Activated CD4-positive, alpha-beta T cell treated with anti-CD3 and anti-CD28 coated beads, Interleukin-2, Interleukin-6, amounts not matched to agents 100 ng/mL and 50 ng/mL, durations not matched to agents 16 hours and 8 hours (primary cell): ENCODE measurements at places on chromosomes 5 and 9.

DNA sequence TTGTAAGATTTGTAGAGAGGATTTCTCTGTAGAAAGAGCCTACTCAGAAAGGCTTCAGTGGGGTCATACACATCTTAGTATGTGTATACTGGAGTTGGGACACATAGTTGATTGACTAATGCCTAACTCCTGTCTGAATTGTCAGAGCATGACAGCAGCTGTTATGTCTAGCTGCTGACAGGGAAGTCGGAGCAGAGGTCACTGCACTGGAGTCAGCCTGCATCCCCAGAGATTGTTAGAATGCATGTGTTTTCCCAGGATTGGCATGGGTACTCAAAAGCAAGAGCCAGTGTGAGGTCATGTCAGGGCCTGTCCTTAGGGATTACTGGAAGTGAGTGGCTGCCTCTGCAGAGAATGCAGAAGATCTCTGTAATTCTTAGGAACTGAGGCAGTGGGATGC is 82.7 kb downstream of the ITGA1 start:
- no peak for DNase-seq

DNA sequence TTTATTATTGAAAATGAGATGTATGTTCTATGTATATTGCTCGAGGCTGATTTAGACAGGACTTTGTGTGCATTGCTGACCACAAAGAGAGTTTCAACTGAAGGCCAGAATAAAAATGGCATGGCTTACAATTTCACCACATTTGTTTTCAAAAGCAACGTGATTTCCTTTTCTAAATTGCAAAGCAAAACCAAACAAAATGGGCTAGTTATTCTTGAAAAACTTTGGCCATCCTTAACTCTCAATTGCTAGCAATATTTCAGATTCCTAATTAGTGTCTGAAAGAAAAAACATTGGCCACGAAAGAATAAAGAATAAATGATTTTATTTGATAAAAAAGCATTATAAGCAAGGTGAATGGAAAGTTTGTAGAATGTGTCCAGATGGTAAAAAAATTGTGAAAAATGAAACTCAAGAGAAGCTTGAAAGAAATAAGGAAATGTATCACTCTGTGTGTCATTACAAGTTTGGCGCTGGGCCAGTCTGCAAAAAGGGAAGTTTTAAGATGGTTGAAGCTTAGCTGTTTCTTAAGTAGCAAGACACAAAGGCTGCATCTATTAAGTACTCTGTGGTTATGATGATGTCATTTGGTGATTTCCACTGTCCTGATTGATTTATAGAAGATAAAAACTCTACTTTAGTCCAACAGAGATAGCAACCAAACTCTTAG is 89.2 kb upstream of the PRLR start:
- DNase-seq, result peak; percentile 87

DNA sequence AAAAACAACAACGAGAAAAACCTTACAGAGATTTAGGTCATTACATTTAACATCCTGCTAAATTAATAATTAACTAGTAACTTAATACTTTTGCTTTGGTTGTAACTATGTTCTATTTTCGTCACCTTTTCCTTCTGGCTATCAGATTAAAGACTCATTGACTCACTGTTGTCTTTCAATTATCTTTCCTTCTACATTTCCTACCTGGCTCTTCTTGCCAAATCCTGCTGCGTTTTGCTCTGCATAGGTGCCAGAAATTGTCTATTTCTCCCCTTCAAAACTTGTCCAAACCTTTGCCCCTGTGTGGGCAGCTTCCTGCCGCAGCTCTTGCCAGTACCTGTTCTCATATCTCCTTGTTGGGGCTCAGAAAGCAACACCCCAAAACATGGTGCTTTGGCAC is 235.5 kb upstream of the ZNF608 start:
- DNase-seq, result no peak

DNA sequence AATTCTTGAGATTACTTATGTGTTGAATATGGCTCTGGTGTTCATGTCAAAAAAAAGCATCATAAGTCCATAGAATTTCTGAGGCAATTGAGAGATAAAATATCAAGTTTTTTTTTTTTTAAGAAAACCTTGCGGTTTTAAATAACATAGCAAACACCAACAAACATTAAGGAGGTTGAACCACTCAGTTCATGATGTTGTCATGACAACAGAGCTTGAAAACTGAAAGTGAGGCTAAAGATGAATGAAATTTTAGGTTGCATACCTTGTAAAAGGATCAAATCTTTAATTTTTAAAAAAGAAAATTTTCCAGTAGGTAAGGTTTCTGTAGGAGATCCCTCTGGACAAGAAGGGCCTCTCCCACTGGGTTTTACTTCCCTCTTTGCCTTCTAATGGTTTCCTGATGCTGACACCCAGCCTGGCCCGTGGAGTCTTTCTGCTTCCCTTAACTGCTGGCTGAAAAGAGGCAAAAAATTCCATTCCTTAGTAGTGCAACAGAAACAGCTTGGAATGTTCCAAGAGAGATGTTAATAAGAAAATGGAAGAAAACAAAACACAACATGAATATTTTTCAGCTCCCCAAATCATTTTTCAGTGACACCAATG is 60.0 kb upstream of the FER start:
- no peak for DNase-seq

DNA sequence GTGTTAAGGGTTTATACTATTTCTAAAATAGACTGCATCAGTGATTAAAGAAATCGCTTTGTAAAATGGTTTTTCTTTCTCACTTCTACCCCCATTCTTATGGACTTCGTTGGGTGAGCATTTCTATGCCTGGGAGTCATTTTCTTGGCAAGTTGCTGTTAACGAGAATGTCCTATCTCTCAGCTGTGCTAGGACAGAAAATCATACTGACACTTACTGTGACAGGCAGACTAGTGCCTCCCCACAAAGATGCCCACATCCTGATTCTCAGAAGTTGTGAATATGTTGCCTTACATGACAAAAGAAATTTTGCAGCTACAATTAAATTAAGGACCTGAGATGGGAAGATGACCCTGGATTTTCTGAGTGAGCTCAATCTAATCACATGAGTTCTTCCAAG is 65.1 kb upstream of the NMUR2 start:
- DNase-seq, result no peak

DNA sequence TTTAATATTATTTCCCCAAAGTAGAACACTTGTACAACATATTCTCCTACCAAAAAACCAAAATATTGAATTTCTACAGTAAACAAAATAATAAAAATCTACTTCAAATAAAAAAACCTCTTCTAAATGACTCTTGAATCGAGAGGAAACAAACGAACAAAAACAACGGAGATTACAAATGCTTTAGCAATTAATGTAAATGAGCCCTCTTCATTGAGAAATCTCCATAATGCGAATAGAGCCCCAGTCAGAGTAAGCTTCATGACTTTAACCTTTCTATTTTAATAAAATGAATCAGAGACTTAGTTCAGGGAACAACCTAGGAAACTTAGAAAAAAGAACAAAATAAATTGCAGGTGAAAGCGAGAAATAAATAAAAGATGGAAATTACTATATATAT is 129.3 kb upstream of the SEMA6A start:
- DNase-seq, result no peak

DNA sequence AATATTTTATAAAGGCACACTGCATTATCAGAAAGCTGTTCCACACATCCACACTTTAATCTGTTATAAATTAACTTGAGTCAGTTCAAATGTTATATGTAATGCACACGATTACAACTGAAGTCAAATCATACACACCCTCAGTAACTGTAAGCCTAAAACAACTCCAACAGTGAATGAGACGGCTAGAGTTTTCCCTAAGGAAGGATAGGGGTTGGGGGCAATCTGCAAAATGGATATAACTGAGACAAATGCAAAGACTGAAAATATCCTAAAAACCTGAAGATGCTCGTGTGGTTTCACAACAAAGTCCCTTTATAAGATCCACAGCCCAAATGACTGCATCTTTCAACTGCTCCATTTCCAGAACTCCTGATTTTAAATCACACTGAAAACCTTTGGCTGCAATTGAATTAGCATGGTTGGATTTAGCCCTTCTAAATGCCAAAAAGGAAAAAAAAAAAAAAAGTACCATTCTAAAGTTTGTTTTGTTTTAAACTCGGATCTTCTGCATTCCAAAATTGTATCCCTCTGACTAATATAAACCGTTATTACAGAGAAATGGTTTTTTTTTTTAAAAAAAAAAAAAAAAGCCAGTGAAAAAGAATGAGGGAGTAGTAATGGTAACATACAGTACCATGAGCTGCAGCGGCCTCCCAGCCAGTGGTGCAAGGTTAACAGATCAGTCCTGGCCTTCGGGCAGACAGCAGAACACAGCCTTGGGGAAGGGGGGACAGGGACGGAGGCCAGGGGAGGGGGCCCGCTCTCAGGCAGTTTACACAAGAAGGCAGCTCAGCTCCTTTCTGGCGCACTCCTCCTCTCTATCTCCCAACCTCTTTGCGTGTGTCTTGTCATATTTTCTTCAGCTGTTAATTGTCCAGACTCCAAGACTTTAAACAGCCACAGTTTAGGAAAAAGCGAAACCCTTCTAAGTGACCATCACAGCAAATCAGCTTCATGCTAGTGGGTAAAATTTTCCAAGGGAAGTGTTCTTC is 166.1 kb downstream of the BNC2 start:
- no peak for DNase-seq

- no peak for DNase-seq
Measured at GRCh38 chr5:97102010-97102470, 40.4 kb downstream of the LIX1 start.

DNA sequence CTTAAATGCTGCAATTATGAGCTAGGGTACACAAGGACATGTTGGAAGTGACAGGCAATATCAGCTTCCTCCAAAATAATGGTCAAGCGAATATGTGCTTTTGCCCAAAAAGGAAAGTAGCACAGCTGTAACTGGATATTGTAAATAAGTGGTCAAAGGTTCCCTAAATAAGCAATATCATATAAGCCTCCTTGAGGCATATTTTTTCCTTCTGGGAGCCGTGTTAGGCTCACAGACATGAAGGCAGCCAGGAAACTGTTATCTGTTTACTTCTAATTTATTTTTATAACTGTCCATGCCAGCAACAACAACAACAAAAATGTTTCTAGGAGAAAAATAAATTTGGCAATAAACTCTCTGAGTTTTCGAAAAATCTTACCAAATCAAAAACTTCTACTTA is 648.3 kb downstream of the PDE4D start:
- no peak for DNase-seq
